ENCODE measurements at places on chromosomes 6 and 20. TPM values are rescaled to one million over a fixed set of nuclear protein-coding genes. Genes with fewer than 3 reads are reported as not detected.

GRCh38 chr20:35311822-35312221, 19.6 kb upstream of the FAM83C start:
- H3K27ac ChIP-seq, result no peak overlapping the region
- no peak for DNase-seq
- H3K4me1 ChIP-seq, result peaks cover 32% of the 10 kb centered on the region

GRCh38 chr6:5490501-5491069, 229.3 kb downstream of the FARS2 start:
- H3K4me3 ChIP-seq, result no peak overlapping the region
- no peaks in the 10 kb centered on the region for H3K4me1 ChIP-seq

Gene ARFGEF3
- 2.2 TPM for total RNA-seq

Gene ERMARD
- total RNA-seq, result 41.5 TPM

GRCh38 chr20:46349035-46349741, 40.9 kb upstream of the CDH22 start:
- H3K36me3 ChIP-seq, result no peaks in the 10 kb centered on the region
- no peaks in the 10 kb centered on the region for H3K27me3 ChIP-seq
- no peaks in the 10 kb centered on the region for H3K4me1 ChIP-seq
- H3K27ac ChIP-seq, result peak overlapping the region; percentile 31
- no peak overlapping the region for H3K4me3 ChIP-seq

All from vagina (tissue), 2 donors.